ENCODE measurements at places on chromosomes 1 and 21. TPM values are rescaled to one million over a fixed set of nuclear protein-coding genes. Genes with fewer than 3 reads are reported as not detected.

DNA sequence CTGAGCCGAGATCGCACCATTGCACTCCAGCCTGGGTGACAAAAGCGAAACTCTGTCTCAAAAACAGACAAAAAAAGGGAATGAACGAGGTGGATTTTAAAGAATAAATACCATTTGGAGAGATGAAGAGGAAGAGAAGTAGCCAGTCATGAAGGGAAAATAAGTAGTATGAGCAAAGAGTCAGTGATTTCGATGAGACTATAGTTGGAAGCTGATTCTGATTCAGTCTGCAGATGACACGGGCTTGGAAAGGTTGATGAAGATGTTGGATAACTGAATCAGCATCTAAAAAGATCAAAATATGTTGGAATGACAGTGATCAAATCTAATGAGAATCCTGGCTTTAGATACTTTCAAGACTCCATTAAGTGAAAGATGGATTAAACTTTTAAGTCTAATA lies 23.8 kb downstream of the MACF1 start:
- DNase-seq = no peak

The DRAXIN gene
- 0.07 TPM for total RNA-seq

- DNase-seq = no peak
Observed at GRCh38 chr1:161193561-161194235, 5.2 kb downstream of the ADAMTS4 start.

The CYP4Z1 gene
- total RNA-seq = not detected

DNA sequence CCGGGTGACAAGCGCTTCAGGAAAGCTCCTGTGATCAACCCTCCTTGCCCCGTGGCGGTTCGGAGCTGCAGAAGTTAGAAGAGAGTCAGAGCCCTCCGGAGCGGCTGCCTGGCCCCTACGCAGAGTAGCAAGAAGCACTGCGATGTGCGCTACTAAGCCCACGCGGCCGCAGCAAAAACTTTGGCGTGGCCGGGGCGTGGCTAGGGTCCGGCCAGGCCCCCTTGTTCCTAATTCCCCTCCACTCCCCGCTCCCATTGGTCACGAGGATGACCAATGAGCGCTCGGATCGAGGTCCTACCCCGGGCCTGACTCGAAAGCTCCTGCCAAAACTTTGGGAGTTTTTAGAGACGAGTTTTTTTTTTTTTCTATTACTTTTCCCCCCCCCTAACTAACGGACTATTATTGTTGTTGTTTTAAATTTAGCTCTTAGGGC lies at the start of gene HLX:
TSS of gene HLX (plus strand) at position 368 of the 433 bp plus-strand sequence. CDS start 415 bp downstream, outside the sequence.
- DNase-seq = no peak

The HSPA6 gene
- 3.5 TPM for total RNA-seq

Measured in naive thymus-derived CD4-positive, alpha-beta T cell (primary cell).